AG04450 (cell line): ENCODE measurements at places on chromosomes 4 and X.

DNA sequence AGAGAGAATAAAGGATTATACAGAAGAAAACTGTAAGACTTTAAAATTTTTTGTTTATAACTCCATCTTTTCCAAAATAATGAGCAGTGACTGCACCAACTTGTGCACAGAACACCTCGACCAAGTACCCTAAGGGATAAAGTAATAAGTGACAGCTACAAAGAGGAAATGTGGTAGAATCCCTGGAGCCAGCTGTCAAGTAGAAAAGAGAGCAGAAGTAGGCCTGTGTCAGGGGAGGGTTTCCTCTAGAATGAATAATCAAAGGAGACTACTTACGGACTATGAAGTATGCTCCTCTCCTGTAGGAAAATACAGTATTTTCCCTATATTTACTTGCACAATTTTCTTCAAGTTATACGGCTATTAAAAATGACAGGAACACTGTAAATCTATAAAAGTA, 1.2 kb downstream of the EIF1AX start:
- no peak for DNase-seq

GRCh38 chrX:56764153-56764974, 35.3 kb downstream of the NBDY start:
- DNase-seq, result peak; percentile 47

GRCh38 chr4:93710101-93710846, 118.3 kb upstream of the ATOH1 start:
- no peak for DNase-seq

DNA sequence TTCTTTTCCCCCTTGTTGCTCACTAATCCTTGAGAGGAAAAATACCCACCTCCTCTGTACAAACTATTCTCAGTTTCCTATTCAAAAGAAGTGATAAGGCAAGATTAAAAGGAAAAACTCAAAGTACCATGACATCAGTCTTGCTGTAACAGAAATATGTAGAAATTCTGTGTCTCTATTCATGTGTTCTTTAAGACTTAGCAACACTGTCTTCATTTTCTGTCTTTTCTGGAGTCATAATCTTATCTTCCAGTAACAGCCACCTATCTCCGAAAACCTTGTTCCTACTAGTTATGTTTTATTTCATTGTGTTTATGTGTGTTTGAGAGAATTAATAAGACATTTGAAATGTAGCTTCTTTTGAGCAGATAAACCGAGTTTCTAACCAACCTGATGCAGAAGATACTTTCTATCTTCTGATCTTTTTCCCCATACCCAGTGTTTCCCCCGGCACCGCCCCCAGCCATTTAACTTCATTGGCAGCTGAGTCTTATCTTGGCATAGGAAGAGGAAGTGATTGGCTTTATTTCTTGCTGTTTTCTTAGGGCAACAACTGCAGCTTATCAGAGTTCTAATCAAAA, 8.0 kb downstream of the FAM241A start:
- DNase-seq, result no peak

- DNase-seq, result no peak
These were observed 221.2 kb downstream of the KLHL13 start for GRCh38 chrX:117895418-117895817.

DNA sequence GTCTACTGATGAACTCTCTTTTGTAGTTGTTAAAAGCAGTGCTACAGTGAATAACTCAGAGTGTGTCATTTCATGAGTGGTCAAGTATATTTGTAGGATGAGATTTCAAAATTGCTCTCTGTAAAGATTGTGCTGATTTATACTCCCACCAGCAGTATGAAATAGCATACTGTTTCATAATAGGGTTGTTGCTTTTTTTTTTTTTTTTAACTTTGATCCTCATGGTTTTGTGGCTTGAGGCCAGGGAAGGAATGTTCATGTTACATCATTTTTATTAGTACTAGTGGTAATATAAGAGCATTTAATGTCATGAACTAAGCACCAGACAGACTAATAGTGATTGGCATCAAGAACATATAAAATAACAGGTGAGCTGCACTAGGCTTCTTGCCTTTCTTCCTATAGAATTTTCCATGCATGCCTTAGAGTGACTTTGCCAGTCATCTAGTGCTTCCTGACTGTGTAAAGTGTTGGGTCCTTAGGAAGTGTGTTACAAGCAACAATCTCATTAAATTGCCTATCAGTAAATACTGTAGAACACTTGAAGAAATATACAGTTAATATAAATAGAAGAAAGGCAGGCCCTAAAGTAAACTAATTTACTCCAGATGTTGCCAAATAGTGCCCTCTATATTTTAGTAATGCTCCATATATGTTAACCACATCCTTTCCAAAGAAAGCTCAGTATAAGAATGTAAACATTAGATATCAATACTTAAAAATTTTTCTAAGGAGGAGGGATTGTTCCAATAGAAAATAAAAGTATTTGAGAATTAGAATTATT, 38.6 kb upstream of the MSMO1 start:
- DNase-seq, result peak; percentile 16
